Urothelium cell line (cell line): ENCODE measurements at places on chromosomes 2 and 18.

GRCh38 chr2:144707736-144708326, 187.9 kb upstream of the ZEB2 start:
- peak; percentile 54 for DNase-seq

- no peak for DNase-seq
These were observed 77.1 kb upstream of the SLC39A10 start for GRCh38 chr2:195579776-195580555.

DNA sequence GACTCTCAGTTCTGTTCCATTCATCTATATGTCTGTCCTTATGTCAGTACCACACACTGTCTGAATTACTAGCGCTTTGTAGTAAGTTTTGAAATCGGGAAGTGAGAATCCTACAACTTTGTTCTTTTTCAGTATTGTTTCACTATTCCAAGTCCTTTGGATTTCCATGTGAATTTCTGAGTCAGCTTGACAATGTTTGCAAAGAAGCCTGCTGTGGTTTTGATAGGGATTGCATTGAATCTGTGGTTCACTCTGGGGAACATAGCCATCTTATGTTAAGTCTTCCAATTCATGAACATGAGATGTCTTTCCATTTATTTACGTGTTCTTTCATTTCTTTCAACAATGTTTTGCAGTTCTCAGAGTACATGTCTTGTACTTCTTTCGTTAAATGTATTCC, 15.0 kb downstream of the SLC3A1 start:
- no peak for DNase-seq

GRCh38 chr2:183179156-183179555, 54.9 kb downstream of the NUP35 start:
- DNase-seq = no peak

- DNase-seq = no peak
These were observed 27.4 kb upstream of the CUL3 start for GRCh38 chr2:224612578-224612977.

GRCh38 chr18:34710934-34711333, 836 bp downstream of the DTNA start:
- no peak for DNase-seq

- DNase-seq = no peak
These were observed 14.6 kb upstream of the KIDINS220 start for GRCh38 chr2:8851811-8852560.

DNA sequence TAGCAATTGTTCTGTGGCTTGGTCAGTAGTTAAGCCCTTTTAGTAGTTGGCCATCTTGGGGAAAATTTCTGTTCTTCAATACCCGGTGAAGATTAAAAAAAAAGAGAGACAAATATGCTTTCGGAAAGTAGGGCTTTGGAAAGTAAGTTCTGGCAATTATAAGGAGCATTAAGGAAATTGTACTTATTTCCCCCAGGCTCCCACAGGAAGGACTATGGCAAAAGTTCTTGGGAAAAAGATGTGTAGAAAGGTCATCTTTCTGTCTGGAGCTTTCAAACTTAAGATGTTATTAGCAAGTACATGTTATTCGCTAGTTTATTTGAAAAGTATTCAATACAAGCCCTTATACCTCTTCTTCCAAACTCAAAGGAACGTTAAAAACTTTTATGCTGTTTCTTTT, 144.5 kb downstream of the MTX2 start:
- no peak for DNase-seq

- no peak for DNase-seq
These were observed 135.3 kb downstream of the DYSF start for GRCh38 chr2:71588497-71589170.

DNA sequence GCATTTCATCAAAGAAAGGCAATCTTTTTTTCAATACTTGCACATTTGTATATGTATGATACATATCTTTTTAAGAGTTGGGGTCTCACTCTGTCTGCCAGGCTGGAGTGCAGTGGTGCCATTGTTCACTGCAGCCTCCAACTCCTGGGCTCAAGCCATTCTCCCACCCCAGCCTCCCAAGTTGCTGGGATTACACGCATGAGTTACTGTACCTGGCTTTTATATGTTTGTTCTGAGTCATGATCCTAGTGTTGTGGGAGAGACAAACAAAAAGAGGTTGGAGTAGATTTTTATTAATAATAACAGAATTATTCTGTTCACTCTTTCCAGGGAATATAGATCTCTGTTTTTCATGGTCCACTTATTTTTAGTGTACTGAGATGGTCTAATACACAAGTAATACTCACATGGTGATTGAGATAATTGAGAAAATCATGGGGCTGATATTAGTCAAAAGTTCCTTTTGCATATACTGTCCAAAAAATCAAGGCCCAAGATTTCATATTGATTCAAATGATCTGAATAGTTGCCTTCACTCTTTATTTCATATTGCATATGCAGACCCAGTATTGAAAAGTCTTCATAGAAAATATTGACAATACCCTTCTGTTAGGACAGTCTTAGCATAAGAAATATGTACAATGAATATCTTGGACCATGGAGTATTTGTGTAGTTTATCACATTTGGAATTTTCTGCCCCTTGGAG, 138.3 kb downstream of the FMNL2 start:
- DNase-seq = no peak

GRCh38 chr2:229832510-229832898, 89.3 kb downstream of the TRIP12 start:
- no peak for DNase-seq

GRCh38 chr2:1418566-1418965, 5.3 kb downstream of the TPO start:
- no peak for DNase-seq

GRCh38 chr2:121237980-121238665, 46.9 kb downstream of the TFCP2L1 start:
- no peak for DNase-seq

GRCh38 chr18:37166491-37166890, 337.6 kb downstream of the KIAA1328 start:
- no peak for DNase-seq

DNA sequence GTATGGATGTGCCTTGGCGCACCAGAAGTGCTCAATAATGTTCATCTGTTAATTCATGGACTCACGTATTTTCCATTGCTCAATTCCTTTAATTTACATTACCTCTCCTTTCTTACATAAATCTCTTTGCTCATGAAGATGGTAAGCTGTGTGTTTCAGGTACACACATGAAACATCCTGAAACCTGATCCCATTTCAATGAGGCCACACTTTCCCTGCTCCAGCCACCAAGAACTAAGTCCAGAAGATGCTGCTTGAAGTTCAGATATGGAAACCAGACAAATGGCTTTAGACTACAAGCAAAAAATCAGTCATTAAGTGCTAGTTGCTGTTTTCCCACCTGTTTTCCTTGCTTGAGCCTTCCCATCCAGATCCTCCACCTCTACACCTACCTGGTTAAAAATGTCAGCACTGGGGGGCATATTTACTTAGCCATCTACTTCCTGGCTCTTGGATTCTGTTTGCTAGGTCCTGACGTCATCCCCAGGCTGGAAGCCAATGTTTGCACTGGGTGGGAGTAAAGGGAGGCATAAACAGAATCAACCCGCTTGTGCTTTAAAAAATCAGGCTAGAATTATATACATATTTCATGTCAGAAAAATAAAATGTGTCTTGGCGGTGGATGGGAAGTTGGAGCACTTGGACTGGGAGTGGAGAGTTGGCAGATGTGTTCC, 309.7 kb downstream of the OSR1 start:
- DNase-seq = peak; percentile 21

- no peak for DNase-seq
These were observed 64.9 kb downstream of the DNMT3A start for GRCh38 chr2:25276569-25277465.

- DNase-seq = no peak
These were observed 33.2 kb upstream of the CYP1B1 start for GRCh38 chr2:38108907-38109731.

DNA sequence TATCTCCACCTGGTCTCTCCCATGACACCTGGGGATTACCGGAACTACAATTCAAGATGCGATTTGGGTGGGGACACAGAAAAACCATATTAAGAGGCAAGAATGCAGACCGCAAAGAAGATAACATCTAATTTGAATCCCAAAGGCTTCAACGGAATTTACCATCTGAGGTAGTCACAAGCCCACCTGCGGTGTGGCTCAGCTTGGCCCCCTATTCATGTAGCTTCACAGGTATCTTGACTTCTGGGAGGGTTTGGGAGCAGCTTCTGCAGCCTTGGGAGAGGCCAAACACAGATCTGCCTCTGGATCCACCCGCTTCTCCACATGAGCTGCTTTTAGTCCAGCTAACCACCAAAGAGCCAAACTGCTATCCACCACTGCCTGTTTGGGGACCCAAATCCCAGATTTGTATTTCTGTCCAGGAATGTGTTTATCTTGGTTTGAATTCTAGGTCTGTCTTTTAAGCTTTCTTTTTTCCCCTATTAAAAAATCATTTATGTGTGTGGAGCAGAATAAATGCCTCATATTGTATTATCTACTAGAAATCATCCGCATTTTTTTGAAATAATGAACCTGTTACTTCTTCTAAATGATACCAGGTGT, 247.6 kb downstream of the DLGAP1 start:
- DNase-seq = no peak

DNA sequence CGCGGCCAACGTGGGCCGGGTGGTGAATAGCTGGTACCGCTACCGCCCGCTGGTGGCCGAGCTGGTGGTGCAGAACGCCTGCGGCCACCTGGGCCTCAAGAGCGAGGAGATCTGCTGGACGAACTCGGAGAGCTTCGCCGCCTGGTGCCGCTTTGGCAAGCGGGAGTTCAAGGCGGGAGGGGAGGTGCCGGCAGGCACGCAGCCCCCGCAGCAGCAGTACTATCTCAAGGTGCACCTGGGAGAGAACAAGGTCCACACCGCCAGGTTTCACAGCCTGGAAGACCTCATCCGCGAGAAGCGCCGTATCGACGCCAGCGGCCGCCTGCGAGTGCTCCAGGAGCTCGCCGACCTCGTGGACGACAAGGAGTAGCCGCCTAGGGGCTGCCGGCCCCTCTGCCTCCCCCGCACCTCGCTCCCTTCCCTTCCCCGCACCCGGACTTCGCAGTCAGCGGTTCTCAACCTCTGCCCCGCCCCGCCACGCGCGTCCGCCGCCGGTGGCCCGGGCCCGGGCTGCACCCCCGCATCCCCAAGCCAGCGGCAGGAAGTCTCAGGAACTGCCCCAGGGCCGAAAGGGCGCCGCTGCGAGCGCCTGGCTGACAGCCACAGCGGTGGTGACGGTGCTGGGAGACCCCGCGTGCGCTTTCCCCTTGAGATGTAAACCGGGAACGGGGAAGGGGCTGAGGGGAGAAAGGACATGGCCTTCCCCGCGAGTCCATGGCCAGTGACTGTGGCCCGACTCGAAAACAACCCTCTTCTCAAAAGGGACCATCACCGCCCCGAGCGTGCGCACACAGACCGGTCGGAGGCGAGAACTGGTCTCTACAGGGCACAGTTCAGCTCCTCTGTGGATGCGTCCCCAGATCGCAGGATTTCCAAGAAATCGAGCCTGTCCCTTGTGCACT, 2.2 kb downstream of the LRATD1 start:
- DNase-seq = no peak

DNA sequence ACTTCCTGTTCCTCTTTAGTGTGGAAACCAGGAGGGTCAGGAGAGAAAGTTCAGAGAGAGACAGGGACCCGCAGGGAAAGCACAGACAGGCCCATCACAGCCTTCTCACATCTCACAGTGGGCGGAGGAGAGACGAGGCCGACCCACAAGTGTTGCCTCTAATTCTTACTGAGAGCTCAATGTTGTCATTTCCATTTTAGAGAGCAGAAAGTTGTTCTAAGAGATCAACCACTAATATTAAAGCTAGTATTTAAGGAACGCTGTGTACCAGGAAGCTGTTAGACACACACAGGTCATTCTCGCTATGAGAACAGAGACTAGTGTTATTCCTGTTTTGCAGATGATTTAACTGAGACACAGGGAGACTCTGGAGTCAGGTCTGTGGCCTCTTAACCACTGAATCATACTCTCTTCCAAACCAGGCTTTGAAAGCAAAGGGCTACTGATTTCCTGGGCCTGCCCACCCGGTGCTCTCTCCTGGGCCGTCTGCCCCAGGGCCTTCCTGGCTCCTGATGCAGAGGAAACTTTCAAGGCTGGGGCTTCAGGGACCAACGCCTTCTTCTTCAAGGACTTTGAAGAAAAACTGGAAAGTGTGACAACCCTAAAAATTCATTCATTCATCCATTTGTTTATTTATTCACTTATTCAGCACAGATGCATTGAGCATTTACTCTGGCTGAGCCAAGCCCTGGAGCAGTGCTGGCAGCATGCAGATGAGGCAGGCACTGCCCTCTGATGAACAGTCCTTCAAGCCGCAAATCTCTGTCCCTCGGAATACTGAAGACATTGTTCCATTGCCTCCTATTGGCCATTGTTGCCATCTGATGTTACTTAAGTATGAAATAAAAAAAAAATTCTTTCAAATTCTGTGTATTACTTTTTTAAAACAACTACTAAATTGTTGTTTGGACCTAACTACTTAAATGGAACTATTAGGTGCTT, 37.2 kb upstream of the BIN1 start:
- DNase-seq = no peak

GRCh38 chr2:121245120-121245820, 39.7 kb downstream of the TFCP2L1 start:
- DNase-seq = no peak

DNA sequence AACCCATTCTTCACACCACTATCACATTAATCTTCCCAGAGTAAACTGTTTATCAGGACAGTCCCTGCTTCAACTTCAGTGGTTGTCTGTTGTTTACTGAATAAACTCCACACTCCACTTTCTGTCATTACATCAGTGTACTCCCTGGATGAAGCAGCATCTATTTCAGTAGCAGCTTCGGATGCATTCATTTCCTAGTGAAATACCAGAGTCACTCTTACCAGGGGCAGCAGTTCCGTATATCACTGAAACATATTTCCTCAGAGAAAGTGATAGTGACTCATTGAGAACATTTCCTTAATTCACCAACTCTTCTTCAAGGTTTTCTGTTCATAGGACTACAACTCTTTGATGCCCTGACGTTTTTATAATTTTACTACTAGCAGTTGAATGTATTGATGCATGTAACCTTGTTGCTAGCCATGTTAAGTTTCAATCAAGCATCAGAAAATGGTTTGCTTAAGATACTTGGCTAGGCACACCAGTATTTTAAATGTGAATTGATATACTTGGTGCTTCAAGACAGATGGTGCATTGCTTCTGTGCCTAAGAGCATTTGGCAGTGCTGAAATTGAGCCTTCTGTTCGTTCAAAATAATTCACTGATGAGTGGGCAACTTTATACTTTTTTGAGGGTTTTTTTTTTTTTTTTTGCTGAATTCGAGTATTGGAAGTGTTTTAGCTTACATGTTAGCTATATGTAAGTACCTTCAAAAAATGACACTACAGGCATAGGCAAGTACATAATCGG, 92.3 kb downstream of the UBE2E3 start:
- no peak for DNase-seq

DNA sequence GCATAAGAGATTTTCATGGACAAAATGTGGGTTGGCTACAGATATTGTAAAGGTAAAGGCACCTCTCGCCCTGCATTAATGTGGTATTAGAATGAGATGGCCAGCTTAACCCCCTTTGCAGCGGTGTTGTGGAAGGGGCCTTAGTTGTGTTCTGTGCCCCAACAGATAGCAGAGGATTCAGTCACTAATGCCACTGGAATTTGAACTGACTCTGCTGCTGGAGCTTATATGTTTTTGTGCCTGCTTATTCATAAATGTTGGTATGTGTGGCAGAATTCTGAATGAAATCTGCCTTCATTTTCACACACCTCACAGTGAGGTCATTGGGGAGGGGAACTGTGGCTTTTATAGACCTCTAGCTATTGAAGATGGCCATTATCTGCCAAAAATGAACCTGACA, 90.7 kb upstream of the ITGA6 start:
- DNase-seq = no peak
